Daoy (cell line): ENCODE measurements at places on chromosomes 5 and 9. TPM values are rescaled to one million over a fixed set of nuclear protein-coding genes. Genes with fewer than 3 reads are reported as not detected.

- DNase-seq = peak; percentile 81
Observed at GRCh38 chr9:27427272-27427643, 96.8 kb upstream of the IFNK start.

GRCh38 chr9:36949466-36949865 lies 84.6 kb downstream of the PAX5 start:
- DNase-seq = no peak

- DNase-seq = no peak
Observed at GRCh38 chr5:10036136-10036815, 213.4 kb downstream of the ATPSCKMT start.

- no peak for DNase-seq
Observed at GRCh38 chr5:38799556-38800377, 46.0 kb upstream of the OSMR start.

DNA sequence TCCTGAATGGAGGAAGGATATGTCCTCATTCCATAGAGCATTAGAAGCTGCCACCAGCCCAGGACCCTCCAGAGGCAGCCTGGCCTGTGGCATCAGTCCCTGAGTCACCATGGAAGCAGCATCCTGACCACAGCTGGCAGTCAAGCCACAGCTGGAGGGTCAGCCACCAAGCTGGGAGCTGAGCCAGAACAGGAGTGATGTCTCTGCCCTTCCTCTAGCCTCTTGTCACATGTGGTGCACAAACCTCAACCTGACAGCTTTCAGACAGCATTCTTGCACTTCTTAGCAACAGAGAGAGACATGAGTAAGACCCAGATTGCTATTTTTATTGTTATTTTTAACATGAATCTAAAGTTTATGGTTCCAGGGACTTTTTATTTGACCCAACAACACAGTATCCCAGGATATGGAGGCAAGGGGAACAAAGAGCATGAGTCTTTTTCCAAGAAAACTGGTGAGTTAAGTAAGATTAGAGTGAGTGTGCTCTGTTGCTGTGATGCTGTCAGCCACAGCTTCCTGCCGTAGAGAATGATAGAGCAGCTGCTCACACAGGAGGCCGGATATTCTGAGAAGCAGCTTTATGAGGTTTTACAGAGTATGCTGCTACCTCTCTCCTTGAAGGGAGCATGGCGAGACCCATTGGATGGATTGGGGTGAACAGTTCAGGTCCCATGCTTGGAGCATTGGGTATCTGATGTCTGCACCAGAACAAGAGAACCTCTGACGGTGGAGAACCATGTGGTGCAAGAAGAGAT lies 13.0 kb upstream of the CYFIP2 start:
- peak; percentile 55 for DNase-seq

DNA sequence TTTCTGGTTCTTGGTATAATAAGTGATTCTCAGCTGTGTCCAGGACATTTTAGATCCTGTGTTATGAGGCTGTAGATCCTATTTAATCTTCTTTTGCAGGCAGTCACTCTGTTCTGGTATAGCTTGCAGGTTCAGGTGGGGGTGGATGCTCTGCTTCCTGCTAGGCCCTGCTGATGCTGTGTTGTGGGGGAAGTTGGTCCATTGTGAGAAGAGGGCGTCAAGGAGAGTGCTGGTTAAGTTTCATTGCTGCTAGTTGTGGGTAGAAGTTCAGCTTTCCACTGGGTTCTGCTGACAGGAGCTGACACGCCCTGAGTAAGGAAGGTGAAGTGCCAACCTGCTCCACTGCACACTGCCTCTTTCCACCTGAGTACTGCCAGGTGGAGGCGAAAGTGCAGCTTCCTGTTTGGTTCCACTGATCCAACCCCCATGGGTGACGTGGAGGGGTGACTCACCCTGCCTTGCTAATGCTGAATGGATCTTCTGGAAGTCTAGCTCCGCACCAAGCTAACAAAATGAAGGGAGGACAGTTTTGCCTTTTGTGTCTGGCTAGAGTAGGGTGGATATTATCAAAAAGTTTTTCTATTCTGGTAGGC lies 16.3 kb downstream of the NMRK1 start:
- DNase-seq = peak; percentile 66

Gene GFI1B
- total RNA-seq = not detected in 2 replicates

DNA sequence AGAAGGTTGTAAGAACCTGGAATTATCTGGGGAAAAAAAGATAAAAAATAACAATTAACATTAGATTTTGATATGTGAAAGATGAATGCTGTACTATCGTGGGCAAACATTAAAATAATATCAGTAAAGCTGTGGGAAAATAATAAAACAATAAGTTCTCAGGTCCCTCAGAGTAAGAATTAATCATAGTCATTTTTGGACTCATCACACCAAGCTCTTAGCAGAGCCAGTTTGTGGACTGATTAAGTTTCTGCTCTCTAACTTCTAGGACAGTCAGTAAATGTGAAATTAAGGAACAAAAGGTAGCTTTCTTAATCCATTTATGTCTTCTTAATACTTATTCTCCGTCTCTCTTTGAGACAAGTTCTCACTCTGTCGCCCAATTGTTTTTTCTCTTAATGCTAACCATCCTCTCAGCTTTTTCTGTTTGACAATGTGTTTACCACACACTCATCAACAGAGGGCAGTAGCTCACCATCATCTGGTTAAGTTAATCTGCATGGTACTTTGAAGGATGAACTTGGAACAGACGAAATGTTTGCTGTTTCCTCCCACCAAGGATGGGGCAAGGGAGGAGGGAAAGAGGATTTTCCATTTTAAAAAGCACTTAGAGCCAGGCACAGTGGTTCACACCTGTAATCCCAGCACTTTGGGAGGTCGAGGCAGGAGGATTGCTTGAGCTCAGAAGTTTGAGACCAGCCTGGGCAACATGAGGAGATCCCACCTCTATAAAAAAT lies 5.3 kb upstream of the ACO1 start:
- DNase-seq = peak; percentile 79
